ENCODE measurements at places on chromosomes 6 and 20.

DNA sequence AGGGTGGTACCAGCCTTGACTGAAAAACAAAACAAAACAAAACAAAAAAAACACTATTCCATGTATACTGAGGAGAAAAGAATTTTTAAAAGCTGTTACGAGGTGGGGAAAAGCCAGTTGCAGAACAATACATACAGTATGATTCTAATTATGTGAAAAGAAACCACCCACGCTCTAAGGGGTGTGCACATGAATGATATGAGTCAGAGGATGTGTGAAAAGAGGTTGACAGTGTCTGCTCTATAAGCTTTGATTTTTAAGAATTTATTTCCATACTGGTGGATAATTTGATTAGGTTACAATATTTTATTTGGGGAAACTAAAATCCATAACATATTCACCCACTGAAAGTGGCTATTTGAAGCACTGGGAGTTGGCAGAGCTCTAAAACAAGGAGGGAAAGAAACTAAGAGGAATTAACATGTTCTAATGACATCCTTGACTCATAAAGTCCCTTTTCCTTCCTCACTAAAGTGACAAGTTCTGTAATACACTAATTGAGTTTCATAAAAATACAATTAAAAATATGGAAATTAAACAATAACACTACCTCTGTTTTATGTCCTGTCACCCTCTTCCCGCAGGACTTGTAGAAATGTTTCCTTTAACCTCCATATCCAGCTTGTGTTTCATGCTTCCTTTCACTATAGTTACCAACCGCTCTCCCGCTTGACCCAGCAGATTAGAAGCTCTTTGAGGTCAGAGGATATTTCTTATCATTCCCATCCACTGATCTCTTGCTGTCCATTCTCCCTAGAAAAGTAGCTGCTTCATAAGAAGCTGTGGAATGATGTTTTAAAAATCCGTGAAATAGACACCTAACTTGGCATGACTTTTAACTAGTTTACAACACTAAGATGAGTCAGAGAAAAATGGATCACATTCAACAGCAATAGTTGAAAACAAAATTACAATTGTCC lies 118.6 kb upstream of the CCDC28A start:
- peak; percentile 22 for DNase-seq

GRCh38 chr6:63802606-63803206 lies 167.1 kb downstream of the PHF3 start:
- DNase-seq = no peak

DNA sequence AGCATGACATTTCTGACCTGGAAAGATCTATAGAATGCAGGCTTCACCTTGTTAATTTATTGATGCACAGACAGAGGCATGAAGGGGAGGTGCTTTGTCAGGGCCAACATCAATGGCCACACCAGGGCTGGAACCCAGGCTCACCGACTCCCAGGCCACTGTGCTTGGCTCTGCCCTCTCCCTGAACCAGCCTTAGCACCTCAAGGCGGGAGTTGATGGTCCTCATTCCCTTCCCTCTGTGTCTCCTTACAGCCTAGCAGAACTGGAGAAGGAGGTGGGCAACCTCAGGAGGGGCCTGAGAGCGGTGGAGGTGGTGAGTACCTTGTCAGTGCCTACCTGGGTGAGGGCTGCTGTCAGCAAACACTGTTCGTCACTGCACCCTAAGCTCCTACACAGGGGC lies 35.6 kb downstream of the MOCS1 start:
- DNase-seq = no peak

GRCh38 chr20:6703047-6703446 lies 64.4 kb upstream of the BMP2 start:
- no peak for DNase-seq

Measured in fibroblast of skin of left biceps (primary cell).